HAP-1 (cell line): ENCODE measurements at places on chromosomes 6 and 20.

DNA sequence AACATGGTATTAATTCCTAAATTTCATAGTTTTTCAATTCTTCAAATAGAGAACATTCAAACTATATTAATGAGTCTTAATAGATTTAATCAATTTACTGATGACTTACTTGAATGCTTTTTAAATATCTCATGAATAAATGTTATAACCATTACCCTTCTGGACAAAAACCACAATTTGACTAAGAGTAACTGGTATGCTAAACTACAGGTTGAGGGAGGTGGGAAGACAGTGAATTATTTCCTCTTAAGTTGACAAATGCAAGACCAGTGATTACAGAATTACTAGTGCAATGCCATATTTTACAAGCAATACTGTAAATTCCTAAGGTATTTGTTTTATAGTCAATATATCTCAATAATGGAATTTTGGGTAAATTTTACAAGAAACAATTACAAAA is 65.1 kb downstream of the REV3L start:
- DNase-seq, result no peak

DNA sequence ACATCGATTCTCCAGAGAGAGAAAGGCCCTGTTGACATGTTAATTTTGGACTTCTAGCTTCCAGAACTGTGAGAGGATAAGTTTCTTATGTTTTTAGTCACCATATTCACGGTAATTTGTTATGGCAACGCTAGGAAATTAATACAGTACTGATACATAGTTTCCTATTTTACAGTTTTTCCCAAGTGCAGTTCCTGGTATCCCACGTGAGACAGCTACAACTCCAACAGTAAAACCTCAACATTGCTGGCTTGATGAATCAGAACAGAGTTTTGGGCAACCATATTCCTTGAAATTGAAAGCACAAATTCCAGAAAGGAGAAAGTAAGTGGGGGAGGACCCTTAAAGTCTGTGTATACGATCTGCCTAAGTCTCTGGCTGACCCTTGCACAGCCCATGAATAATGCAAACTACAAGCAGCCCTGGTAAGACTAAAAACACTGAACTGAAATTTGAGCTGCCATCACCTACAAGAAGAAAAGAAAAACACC is 505.1 kb upstream of the NRSN1 start:
- no peak for DNase-seq

- DNase-seq, result no peak
Observed at GRCh38 chr20:35891375-35891774, 62.9 kb downstream of the SCAND1 start.

DNA sequence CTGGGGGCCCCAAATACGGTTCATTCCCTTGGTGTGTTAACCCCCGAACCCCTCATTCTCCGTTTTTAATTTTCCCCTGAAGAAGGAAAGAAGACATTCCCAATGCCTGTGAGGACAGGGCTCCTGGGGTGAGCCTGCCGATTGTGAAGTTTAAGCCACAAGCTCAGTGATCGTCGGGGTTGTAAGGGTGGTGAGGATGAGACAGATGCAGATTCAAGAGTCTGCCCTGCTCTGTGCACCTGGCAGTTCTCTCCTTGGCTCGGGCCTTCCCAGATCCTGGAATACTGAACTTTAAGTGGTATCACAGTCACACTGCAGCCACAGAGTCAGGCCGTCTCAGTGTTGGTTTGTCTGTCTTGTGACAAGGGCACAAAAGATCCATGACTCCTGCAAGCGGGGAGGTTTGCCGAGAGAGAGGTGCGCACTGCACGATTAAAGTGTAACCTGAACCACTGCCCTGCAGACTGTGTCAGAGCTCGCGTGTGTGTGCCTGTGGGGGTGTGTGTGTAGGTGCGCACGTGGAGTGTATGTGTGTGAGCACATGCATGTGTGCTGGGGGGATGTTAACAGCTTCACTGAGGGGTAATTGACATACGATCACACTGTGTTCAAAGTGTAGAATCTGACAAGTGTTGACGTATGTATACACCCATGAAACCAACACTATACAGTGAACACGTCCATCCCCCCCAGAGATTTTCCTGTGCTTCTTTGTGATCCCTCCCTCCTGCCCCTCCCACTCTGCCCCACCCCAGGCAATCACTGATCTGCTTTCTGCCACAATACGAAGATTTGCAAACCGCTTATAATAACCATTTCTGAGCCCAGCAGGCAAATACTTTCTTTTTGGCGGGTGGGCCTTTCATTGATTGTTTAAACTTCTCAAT is 38.9 kb downstream of the RPP40 start:
- DNase-seq, result peak; percentile 45

DNA sequence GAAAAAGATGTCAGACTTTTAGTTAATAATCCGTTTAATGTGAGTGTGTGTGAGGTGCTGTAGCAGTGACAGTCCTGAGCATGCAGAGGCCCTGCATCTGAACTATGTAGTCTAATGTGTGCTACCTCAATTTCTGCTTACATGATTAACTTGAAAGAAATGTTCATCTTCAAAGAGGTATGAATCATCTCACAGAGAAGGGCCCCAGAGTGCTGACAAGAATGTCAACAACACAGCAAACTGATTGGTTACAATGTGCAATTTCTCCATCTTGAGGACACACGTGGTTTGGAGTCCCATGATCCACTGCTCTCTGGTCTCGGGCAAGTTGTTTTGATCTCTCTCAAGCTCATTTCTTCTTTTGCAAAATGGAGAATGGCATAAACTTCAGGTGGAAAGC is 61.7 kb upstream of the EMILIN3 start:
- no peak for DNase-seq

GRCh38 chr6:166784691-166785090 is 157.6 kb upstream of the RPS6KA2 start:
- no peak for DNase-seq

- no peak for DNase-seq
Observed at GRCh38 chr6:36821581-36822335, 17.5 kb downstream of the CPNE5 start.

- no peak for DNase-seq
Observed at GRCh38 chr20:36614781-36615557, 9.4 kb downstream of the RAB5IF start.

DNA sequence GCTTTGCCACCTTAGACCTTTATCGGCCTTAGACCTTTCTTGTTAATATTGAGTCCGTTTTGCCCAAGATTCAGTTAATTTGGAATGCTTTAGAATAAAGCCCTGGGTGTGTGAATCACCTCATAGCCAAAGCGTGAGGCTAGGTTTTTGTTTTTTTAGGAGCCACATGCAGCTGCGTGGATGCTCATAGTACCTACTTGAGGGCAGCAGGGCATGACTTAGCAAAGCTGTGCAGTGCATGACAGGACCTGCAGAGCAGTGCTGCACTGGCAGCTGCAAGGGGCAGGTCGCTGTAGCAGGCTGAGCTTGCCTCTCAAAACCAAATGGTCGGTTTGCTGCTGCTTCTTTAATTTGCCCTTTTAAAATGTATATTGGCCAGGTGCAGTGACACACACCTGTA is 116.1 kb downstream of the JAG1 start:
- no peak for DNase-seq

GRCh38 chr6:69813508-69813907 is 16.7 kb upstream of the LMBRD1 start:
- no peak for DNase-seq

DNA sequence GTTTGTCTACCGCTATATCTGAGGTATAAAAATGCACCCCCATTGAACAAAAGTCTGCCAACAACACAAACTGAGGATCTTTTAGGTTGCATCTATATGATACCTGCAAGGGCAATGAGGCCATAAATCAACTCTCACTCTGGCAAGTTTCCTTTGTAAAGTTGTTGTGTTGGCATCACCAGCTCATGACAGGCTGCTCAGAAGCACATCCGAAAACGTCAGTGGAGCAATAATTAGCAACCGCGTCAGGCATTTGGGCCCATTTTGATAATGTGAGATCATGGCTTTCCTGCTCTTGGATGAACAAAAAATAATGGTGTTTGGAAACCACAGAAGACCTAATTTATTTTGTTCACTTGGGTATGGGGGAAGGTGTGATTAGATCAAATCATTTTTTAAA is 12.0 kb upstream of the SLC22A3 start:
- DNase-seq, result no peak

GRCh38 chr20:3658019-3658715 is 5.0 kb downstream of the GFRA4 start:
- DNase-seq, result peak; percentile 1

DNA sequence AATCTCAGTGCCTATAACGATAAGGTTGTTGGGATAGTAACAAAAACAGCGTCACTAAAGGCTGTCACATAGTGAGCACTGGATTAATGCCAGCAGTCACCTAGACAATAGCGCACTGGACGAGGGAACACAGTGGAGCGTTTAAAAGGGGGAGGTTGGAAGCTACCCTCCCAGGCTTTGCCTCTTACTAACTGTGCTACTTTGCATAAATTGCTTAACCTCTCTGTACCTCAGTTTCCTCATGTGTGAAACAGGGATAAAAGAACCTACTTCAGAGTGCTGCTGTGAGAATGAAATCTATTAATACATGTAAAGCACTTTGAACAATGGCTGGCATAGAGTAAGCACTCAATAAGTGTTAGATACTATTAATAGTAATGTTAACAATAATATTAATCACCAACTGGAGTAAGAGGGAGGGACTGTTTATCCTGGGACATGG is 10.5 kb downstream of the BCL2L1 start:
- DNase-seq, result peak; percentile 75

GRCh38 chr20:50819349-50819748 is 24.5 kb downstream of the BCAS4 start:
- DNase-seq, result no peak
